ENCODE measurements at places on chromosomes 7 and 10. TPM values are rescaled to one million over a fixed set of nuclear protein-coding genes. Genes with fewer than 3 reads are reported as not detected.

GRCh38 chr10:53276797-53277196 is 504.2 kb upstream of the MBL2 start:
- no peak for DNase-seq

TRIM50 gene
- total RNA-seq, result 0.47 TPM

DNA sequence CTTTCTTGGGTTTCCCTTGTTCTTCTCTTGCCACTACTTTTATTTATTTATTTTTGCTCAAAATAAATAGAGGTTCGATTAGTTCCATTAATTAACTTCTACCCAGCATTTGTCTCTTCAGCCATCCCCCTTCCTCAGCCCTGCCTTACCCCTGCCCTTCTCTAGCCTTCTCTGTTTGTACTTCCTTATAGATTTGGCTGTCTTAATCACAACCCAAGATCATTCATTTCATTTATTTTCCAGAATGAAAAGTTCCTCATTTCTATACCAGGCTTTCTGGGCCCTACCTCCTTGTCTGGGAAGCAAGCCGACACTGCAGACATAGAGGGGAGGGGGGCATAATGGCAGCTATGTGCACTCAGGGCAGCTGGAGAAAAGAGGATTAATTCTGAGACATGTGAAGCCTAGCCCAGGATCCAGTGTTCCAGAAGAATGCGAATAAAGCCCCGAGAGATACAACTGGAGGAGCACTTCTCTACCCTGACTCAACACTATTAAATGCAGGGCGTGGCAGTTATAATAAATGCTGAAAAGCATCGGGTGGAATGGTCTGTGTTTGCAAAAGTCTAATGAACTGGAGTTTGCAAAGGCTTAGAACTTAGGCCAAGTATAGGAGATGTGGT is 6.4 kb upstream of the PDCD4 start:
- DNase-seq, result peak; percentile 41

DNA sequence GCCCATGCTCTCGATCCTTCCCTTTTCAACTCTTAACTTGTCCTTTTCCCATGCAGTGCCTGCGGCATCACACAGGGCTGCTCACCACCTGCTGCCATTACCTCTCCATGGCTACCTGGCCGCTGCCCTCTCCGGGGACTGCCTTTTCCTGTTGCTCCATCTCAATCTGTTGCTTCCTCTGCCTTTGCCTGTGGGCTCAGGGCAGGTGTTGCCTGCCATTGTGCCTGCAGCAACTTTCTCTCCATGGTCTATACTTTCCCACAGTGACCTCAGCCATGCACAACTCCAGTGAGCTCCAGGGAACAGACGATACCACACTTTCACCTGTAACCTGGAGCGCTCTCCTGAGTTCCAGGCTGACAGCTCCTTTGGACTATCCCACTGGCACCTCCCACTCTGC is 3.2 kb downstream of the DNAJB12 start:
- DNase-seq, result no peak

POT1 gene
- 71.5 TPM for total RNA-seq

FAS gene
- total RNA-seq, result 20.3 TPM

DNA sequence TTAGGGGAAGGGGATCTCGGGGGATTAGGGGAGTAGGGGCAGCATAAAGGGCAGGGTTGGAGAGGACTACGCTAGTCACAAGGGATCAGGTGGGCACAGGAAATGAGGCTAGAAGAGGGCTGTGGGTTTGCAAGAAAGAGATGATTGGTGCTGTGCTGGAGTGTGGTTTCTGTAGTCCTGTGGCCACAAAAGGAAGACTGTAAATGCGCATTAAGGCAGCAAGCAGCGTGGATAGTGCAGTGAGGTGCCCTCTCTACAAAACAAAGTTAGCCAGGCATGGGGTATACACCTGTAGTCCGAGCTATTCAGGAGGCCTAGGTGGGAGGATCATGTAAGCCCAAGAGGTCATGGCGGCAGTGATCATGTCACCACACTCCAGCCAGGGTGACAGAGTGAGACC is 212.1 kb downstream of the MLLT10 start:
- no peak for DNase-seq

TMEM178B gene
- 10.9 TPM for total RNA-seq

DNA sequence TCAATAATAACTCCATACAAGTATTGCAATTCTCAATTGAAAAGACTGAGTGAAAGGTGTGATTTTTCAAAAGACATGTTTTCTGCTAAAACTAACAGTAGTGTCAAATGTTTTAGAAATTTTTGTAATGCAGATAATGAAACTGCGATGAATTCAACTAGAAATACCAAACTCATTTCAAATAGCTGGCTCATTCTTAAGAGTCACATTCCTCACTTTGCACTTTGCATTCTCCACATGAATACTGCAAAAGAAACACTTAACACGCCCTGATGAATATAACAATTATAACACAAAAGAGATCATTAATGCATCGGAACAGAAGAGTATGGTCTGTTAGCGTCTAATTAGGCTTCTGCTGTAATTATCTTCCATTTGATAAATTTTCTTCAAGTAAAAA is 15.5 kb upstream of the TSPAN12 start:
- DNase-seq, result no peak

- no peak for DNase-seq
Observed at GRCh38 chr10:89909752-89910151, 208.4 kb downstream of the KIF20B start.

DNA sequence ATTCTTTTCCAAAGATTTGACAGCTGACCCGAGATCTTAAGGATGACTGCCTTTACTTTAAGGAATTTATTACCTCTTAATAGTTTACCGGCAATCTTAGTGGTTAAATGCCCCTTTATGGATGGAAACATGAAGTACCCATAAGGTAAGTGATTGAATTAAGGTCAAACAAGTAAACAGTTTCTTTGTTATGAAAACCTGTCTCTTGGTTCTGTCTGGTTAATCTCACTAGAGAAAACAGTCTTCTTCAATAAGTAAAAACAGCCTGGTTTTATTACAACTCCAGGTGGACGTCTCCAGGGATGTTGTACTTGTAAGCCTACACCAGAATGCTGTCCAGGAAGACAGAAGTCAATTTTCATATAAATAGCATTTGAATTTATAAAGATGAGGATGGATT is 161.8 kb upstream of the MTPN start:
- no peak for DNase-seq

CH25H gene
- not detected for total RNA-seq

DNA sequence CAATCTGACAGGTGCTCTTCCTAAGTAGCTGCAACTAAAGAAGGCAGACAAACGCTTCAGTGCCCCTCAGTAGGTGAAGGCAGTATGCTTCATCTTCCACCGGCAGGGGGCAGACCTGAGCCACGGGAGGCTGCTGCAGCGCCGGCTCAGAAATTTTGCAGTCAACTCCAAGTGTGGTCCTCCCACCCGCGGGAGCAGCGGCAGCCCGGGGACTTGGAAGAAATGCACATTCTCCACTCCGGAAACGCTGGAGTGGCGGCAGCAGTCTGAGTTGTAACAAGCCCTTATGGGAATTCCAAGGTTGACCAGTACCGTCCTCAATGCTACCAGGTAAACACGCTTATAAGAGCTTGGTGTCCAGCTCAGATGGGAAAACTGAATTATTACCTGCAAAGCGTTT is 3.4 kb downstream of the IGFBP3 start:
- DNase-seq, result peak; percentile 63

OR6V1 gene
- not detected for total RNA-seq

TMEM184A gene
- 6.7 TPM for total RNA-seq

GRCh38 chr7:76397409-76398183 is 11.9 kb downstream of the SSC4D start:
- DNase-seq, result peak; percentile 81

VIM gene
- 1,743 TPM for total RNA-seq

ANKRD1 gene
- 8.2 TPM for total RNA-seq

LIPK gene
- not detected for total RNA-seq

- DNase-seq, result peak; percentile 85
Observed at GRCh38 chr7:134514663-134515062, 12.7 kb upstream of the AKR1B10 start.

- no peak for DNase-seq
Observed at GRCh38 chr7:80139236-80139635, 4.6 kb downstream of the GNAI1 start.

GRCh38 chr7:95481271-95482165 is 4.2 kb upstream of the ASB4 start:
- no peak for DNase-seq

DNA sequence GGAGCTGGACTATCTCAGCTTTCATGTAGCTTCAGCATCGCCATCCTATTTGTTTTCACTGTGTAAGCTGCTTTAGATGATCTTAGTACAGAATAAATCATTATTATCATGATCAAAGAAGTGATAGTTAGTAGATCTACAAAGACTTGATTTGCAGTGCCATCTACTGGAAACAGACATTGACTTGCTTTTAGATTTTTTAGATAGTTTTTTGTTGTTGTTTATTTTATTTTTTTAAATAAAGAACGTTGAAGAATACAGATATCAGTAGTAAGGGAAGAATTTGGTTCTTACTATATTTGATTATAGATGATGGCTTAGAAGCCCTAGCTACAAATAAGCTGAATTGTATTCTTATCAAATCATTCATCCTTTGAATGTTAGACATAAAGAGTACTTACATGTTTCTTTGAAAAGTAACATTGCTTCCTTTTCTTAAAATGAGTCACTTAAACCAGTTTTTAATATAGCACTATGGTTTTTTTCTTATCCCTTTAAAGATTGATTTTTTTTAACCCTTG is 6.3 kb upstream of the SFMBT2 start:
- DNase-seq, result no peak

TRPV5 gene
- not detected for total RNA-seq

GRCh38 chr7:127629268-127629854 is 11.4 kb upstream of the PAX4 start:
- no peak for DNase-seq

DNA sequence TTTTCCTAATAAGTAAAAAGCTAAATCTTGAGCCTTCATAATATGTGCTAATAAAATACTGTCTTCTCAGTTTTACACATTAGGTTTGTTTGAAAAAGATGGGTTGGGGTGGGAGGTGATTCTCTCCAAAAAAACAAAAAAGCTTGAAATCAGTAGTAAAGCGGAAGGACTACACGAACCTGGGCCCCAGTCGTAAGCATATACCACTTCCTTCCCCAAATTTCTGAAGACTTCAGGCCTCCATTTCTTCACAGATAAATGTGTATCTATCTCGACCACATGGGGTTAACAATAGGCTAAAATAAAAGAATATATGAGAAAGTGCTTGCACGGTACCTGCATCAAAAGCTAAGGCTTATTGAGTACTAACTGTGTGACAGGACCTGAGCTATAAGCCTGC is 51.6 kb upstream of the PAX2 start:
- no peak for DNase-seq

DLG5 gene
- total RNA-seq, result 14.6 TPM

- no peak for DNase-seq
Observed at GRCh38 chr10:102261196-102261595, 15.9 kb downstream of the GBF1 start.

WEE2 gene
- total RNA-seq, result not detected

- no peak for DNase-seq
Observed at GRCh38 chr7:70612811-70613210, 519.1 kb upstream of the GALNT17 start.

DNA sequence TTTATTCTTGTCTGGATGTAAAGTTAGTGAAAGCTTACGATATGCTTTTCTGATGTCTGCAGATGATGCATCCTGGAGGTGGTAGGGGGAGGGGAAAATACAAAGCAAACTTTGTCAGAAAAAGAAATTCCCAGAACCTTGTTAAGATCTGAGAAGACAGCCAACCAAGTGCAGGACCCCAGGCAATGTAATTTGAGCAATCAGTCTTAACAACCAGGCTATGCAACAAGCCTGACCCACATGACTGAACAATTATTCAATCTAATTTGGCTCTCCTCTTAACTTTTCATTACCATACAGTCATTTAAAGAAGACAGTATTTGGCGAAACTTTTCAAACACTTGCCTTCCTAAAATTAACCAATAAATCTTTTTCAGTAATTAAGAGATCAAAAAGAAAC is 74.5 kb downstream of the DNAJC1 start:
- DNase-seq, result no peak

PDE6C gene
- total RNA-seq, result not detected

FZD1 gene
- 3.7 TPM for total RNA-seq

GRCh38 chr7:2444476-2444875 is 31.7 kb downstream of the GRIFIN start:
- DNase-seq, result no peak

NKX1-2 gene
- total RNA-seq, result 0.02 TPM

GRCh38 chr10:100600218-100600617 is 64.5 kb downstream of the HIF1AN start:
- no peak for DNase-seq

- no peak for DNase-seq
Observed at GRCh38 chr7:116679500-116679899, 7.5 kb downstream of the MET start.

AKR1D1 gene
- not detected for total RNA-seq

DNA sequence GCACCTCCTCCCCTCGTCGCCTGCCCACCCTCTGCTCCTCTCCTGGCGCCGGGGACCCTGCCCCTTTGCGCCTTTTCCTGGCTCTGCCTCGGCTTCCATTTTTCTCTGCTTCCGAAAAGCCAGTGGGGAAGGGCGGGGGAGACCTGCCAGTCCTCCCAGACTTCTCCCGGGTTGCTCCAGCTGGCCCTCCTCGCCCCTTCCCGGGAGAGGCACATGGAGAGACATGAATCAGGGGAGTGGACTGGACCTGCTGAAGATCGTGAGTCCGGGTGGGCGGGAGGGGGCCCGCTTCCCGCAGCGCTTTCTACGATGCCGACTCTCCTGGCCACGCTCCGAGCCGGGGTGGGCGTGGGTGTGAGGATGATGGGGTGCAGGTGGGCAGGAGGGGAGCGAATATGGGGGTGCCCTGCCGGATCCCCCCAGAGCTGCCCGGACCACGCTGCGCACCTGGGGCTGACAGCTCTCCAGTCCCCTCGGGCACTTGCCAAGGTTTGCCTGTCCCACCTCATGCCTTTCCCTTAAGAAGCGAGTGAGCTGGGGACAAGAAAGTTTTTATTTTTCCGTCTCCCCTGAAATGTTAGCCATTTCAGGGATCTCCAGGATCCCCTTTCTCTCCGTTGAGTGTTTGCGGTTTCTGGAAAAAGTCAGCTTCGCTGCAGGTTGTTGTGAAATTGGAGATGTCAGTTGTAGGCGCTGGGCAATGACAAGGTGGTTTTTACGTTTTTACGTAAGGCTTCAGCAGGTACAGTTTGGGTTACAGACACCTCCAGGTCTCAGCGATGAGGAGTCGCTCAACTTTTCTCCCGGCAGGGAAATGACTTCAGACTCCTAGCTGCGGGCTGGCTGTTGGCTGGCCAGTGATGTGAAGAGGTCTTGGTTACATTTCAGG is 977 bp downstream of the CACNB2 start:
- no peak for DNase-seq

RNF133 gene
- 0.40 TPM for total RNA-seq

C10orf62 gene
- total RNA-seq, result 0.12 TPM

MCM10 gene
- total RNA-seq, result 9.8 TPM

All from NCI-H460 (cell line).